NCI-H2227 treated with DMSO at 0.1 percent for 48 hours (cell line): ENCODE measurements at places on chromosomes 7 and 10.

DNA sequence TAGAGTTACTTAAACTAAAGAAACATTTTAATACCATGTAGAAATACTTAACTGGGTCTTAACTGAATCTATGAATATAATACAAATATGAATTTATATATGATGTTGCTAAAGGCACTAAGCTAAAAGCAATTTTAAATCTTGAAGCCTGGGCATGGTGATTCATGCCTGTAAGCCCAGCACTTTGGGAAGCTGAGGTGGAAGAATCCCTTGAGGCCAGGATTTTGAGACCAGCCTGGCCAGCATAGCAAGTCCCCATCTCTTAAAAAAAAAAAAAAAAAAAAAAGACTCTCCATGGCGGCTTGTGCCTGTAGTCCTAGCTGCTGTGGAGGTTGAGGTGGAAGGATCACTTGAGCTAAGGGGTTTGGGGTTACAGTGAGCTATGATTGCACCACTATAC lies 95.3 kb downstream of the CCSER2 start:
- no peak for DNase-seq

DNA sequence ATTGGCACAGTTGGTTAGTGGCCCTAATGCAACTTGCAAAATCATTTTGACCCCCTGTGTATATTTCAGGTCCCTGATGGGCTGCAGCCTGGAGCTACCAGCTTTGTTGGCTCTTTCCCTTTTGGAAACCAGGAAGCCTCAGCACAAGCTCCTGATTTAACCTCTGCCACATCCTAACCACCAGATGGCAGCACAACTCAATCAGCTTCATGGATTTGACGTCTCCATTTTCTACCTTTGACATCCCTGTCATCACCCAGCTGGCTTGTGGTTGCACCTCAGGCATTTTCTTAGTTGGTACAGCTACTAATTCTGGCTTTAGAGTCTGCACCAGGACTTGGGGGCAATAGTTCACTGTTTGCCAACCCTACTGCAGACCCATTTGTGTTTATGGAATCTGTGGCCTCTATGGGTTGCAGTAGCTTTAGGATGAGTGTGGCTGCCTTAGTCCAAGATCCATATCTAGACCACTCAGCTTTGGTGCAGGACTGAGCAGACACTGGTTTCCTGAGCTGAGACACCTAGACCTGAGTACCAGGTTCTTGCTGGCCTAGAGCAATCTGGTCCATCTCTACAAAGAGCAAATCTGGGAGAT lies 456.2 kb downstream of the REEP3 start:
- no peak for DNase-seq

DNA sequence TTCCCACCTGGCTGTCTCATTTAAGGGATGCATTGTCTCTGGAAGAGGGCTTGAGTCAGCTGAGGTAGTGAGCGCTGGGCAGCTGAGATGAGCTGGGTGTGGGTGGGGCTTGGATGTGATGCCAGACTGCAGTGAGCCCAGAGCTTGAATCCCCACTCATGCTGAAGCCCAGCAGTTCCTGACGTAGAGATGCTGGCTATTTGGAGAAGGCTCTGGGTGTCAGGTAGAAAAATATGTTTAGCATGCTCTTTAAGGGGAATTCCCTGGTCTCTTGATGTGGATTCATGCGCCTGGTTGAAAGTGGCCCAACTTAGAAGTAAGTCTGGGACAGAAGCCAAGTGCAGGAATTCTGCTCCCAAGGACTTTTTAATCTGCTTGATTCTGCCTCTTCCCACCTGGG lies 241.5 kb upstream of the IGFBP3 start:
- DNase-seq = no peak

- no peak for DNase-seq
Measured at GRCh38 chr10:24114556-24114955, 94.4 kb upstream of the KIAA1217 start.

GRCh38 chr7:35249537-35249907 lies 4.4 kb downstream of the TBX20 start:
- DNase-seq = no peak

GRCh38 chr10:56823849-56824248 lies 462.8 kb upstream of the ZWINT start:
- no peak for DNase-seq

DNA sequence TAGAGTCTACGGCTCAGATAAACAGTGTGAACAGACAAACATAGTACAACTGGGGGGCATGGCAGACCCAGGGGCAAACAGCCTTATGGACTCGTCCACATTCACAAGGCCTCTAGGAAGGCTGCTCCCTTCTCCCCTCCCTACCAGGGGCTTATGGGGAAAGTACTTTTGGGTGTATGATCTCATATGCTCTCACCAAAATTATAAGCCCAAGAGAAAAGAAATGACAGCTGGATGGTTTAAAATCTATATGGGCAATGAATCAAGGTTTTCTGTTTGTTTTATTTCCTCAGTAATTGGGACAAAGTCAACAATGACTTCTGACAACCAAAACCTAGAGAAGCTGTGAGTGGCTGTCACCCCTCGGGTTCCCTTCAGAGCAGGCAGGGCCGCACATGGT lies 144.4 kb downstream of the PKD1L1 start:
- no peak for DNase-seq

DNA sequence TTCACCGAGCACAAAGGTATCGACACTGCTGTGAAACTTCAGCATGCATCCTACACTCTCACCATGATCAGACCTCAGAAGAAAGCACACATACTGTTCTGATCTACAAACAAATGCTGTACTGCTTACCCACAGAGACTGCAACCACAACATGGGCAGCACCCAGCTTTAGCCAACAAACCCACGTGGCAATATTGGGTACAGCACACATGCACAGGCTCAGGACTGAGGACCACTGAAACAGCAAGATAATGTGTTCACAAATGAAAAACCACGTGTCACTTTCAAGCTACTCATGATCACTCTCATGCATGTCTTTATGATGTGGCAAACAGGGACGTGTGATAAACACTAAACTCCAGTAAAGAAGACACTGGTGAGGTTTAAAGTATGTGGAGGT lies 119.3 kb upstream of the PTN start:
- no peak for DNase-seq

- DNase-seq = no peak
Measured at GRCh38 chr7:79923953-79924352, 210.7 kb upstream of the GNAI1 start.
